Hematopoietic multipotent progenitor cell treated with erythropoietin and hydrocortisone succinate and interleukin-3 and kit ligand, for 6 days (in vitro differentiated cells): ENCODE measurements at places on chromosomes 2 and 18.

- no peak for DNase-seq
Observed at GRCh38 chr18:53994016-53994415, 230.5 kb downstream of the MBD2 start.

GRCh38 chr18:41226186-41226585 lies 728.8 kb upstream of the PIK3C3 start:
- DNase-seq, result no peak

DNA sequence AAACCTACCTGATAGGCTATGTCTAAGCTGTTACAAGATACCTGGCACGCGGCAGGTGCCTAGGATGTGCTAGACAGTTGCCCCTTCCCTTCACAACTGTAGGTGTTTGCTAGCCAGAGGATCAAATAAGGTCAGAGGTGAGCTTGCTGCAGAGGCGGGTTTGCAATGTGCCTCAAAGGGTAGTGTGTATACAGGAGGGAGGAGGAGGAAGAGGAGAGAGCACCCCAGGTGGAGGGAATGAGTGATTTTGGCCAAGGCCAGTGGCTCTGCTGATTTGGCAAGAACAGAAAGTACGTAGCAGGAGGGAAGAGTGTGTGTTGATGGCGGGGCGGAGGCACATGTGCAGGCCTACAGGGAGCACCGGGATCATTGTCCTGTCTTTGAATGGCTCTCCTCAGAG lies 236.5 kb downstream of the HAUS1 start:
- no peak for DNase-seq

- no peak for DNase-seq
Observed at GRCh38 chr2:69376403-69376802, 10.6 kb downstream of the GFPT1 start.

- DNase-seq, result no peak
Observed at GRCh38 chr2:15306706-15307105, 254.4 kb downstream of the NBAS start.

DNA sequence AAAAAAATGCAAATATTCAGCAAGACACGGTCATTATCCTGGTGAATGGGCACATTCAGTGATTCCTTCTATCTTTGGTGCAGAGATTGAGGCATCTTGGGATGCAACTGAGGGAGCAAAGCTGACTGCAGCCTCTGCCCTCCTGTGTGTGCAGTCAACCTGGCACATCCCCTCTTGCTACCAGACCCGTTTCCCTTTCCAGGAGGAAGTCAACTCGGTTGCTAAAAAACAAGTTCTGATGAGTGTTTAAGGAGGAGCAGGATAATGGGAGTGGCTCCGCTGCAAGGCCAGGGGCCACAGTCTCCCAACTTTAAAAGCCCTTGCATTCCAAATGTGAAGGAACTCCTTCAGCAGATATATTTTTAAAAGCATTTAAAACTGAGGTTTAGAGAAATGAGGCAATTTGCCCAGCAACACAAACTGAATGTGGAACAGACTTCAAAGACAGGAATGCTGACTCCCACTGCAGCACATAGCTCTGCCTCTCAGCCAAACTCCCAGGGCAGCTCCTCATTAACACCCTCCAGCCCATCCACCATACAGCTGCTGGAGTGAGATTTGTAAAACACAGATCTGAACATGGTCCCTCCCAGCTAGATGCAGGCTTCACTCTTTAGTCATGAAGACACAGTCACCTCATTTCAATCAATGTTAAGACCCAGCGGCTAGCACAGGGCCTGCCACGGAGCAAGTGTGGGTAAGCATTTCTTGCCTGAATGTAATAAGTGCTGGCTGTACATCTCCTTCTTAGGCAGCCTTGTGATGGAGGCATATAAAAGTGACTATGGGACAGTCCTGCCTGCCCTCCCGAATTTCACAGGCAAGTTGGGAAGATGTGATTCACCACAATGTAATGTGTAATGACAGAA lies 54.3 kb downstream of the VSNL1 start:
- no peak for DNase-seq

GRCh38 chr2:10305715-10306114 lies 3.0 kb downstream of the HPCAL1 start:
- no peak for DNase-seq
